T1000 (cell line): ENCODE measurements at places on chromosomes 13 and 19.

DNA sequence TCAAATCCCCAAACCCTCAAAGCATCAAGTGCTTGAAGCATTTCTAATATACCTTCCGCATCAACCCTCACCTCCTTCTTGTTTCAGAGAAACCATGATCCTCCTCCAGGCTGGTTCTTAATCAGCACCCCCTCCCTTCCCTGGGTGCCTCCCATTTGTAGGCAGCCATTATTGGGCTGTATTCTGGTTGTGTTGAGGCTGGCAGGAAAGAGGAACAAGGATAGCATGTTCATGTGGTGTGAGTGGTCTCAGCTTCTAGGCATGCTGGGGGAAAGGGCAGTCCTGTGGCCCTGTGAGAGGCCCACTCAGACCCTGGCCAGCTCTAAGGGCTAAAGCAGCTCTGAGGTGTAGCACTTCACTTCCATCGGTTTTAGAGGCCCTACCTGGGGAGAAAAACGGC, 18.9 kb upstream of the TRIM13 start:
- no peak for DNase-seq

DNA sequence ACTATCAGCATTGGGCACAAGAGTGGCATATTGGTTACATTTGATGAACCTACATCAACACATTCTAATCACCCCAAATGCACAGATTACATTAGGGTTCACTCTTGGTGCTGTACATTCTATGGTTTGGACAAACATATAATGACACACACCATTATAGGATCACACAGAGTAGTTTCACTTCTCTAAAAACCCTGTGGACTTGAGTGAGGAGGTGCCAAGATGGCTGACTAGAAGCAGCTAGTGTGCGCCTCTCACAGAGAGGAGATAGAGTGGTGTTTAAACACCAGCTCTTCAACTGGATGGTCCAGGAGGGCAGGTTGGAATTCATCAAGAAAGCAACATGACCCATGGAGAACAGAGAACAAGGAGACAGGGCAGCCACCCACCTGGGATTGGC, 265.6 kb downstream of the TDRD3 start:
- no peak for DNase-seq

GRCh38 chr13:97387890-97388289, 46.1 kb upstream of the RAP2A start:
- DNase-seq: no peak

DNA sequence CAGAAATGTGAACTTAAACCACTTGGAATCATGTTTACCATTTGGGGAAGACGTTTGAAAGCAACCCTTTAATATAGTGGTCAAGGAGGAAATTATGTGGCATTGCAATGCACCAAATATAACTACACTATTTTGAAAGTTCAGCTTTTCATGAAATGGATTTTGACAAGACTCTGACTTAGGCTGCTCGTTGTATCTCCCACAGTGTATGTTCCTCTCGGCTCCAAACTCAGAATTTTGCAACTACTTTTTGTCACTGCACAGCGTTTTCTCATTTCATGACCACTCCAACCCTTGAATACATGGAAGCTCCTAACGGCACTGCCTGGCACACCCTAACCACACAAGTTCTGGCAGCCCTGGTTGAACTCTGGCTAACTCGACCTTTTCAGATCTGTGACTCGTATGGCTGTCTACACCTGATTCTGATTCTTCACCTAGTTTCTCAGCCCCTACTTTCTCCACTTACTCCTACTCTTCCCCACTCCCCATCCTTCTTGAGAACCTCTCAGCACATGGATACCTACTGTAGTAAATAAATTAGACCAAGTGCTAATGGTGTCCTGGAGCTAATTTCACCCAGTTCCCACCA, 7.0 kb upstream of the POMP start:
- no peak for DNase-seq

GRCh38 chr19:5452594-5453565, 2.3 kb upstream of the ZNRF4 start:
- DNase-seq: no peak

GRCh38 chr13:114203536-114203935, 24.5 kb downstream of the CFAP97D2 start:
- no peak for DNase-seq

DNA sequence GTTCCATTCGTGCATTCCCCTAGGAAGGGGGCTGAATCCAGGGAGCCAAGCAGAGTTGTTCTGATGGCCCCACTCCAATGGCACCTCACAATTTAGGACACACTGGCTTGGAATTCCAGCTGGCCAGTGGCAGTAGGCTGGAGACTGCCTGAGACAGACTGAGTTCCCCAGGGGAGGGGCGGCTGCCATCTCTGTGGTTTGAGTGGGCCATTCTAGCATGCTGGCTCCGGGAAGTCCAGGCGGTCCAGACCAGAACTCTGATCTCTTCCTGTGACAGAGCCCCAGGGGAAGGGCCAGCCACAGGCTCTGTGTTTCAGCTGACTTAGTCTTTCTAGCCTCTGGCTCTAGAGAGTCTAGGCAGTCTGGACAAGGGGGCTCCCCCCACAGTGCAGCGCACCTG, 29.5 kb upstream of the SLC7A1 start:
- DNase-seq: no peak

DNA sequence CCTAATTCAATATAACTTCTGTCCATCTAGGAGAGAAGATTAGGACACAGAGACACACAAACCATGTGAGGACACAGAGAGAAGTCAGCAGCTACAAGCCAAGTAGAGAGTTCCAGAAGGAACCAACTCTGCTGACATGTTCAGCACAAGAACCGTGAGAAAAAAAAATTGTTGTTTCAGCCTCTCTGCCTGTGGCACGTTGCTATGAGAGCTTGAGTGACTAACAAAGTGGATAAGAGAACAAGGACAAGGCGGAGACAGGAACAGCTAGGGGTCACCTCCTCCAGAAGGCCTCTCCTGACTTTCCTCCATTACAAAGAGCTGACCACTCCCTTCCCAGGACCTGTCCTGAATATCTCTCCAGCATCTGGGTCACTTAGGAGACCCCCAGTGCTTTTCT, 5.6 kb upstream of the SIGLEC12 start:
- no peak for DNase-seq

GRCh38 chr13:73479351-73479750, 420.5 kb downstream of the KLF5 start:
- no peak for DNase-seq

GRCh38 chr13:78033509-78033908, 114.9 kb upstream of the EDNRB start:
- no peak for DNase-seq

DNA sequence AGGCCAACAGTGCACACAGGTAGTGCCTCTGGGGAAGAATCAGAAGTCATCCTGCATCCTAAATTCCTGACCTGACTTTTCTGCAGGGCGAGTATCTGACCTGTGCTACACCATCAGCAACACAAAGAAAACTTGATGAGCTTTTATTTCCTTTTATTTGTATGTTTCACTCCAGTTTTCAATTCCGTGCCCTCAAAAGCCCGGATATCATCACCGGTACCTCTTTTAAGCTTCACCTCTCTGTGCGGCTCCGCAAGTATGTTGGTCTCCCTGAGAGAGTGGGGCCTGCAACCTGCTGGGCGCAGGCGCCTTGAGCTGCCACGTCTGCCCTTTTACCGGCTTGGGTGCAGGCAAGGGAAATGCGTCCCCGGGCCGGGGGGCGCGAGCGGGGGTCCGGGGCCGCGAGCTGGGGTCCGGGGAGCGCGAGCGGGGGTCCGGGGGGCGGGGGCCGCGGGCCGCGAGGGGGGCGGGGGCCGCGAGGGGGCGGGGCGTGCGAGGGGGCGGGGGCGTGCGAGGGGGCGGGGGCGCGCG, 4.3 kb upstream of the DUXA start:
- peak; percentile 25 for DNase-seq

DNA sequence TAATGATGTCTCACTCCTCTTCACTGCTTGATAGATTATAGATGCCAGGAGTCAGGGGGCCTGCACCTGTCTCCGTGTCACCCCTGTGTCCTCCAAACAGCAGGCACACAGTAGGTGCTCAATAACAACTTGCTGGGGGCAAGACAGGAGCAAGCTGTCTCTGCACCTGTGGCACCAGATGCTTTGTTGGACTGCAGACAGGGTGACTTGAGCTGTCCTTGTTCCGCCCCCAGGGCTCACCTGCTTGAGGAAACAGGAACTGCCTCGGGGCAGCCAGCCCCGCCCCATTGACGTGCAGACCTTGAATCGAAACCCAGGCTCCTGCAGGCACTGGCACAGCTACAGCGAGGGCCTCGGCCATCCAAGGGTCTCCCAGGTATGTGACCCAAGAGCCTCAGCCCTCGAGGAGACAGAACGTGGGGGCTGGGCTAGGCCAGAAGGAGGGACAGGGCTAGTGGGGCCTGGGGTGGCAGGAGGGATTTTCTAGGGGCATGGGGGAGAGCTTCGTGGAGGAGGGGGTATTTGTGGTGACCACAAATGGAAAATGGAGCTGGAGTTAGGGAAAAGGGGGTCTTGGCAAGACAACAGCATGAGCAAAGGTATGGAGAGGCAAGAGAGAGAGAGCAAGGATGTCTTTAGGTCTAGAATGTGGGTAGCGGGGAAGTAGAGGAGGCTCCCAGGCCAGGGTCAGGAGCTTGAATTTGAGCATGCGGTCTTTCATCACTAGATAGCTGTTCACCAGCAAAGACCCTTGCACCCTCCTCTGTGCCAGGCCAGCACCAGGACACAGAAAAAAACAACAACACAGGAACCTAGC, at the start of gene HSH2D:
HSH2D (plus strand) TSS at position 287 of the 817 bp plus-strand sequence. CDS start 5,066 bp downstream, outside the sequence.
- DNase-seq: no peak

DNA sequence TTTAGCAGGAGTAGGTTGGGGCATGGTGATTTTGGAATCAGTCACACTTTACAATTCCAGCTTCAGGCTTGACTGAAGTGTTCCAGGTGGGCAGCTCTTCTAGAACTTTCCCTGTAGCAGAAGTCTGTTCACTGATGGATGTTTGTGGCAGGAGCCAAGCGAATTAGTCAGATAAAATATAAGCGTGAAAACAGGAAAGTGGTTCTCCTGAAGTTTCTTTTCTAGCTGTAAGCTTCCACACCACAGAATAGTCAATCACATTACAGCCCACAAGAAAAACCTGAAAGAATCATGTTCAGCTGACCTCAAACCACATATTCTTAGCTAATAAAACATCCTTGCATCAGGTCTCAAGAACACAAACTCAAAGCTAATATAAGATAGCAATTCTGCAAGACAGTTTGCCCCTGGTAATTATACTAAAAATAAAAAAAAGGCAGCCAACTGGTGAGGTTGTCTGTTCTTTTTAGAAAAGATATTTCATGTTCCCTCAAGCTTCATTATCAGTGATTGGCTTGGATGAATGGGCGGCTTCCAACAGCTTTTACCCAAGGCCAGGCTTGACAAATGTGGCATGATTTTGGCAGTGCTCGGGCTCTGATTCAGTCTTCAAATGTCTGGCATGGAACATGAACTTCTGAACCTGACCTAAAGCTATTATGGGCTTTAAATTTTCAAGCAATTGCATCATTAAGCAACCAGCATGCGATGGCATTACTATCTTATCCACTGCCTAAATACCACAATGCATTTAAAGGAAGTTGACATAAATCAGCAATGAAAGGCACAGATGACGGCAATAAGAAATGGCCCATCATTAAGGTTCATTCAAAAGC, 136.8 kb downstream of the DCLK1 start:
- DNase-seq: peak; percentile 33

DNA sequence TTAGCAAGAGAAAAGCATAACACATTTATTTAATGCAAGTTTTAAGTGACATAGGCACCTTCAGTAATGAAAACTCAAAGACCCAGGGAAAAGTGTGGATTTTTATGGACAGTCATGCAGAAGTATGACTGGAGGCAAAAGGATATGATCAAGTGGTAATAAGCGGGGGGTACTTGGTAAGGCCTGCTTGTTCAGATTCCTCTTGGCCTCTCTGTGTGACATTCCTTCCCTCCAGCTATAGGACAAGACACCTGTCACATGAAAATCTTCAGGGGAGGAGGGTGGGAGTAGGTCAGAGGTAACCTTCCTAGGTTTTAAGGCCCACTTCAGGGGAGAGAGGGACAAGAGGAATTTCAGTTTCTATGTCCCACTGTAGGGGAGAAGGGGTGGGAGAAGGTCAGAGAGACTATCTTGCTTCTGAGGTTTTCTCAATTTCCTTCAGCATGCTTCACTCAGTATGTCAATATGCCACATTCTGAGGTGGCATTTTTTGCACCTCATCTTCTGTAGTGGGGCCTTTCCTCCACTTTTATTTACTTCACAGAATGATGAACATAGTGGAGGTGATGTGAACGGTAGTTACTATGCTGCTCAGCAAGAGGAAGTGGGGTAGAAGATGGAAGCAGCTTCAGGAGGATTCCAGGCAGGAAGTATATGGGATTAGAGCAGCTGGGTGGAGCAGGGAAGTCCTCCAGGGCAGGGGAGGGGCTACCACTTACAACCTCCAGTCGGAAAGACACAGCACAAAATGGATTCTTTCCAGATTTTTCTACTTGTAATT, 73.2 kb upstream of the RFC3 start:
- DNase-seq: no peak

- no peak for DNase-seq
These were observed 7.3 kb downstream of the ANGPTL4 start for GRCh38 chr19:8371011-8371804.

DNA sequence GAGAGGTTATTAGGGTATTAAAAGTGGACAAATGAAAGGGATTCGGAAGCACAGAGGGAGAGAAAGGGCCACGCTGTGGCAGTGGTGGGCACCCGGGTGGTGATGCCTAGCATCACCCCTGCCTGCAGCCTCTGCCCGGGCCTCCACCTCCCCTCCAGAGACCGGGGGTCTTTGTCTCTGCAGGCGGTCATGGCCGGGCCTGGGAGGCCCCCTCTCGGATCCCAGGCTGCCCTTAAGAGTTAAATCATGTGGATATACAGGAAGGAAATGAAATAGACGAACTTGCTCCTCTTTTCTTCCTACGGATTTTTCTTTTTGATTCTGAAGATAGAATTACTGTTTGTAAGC, 319.6 kb downstream of the ZNF536 start:
- DNase-seq: no peak
